ENCODE measurements at places on chromosomes 7 and 10.
A peak's percentile ranks its signal among the peaks of the same experiment; 100 is the strongest.

DNA sequence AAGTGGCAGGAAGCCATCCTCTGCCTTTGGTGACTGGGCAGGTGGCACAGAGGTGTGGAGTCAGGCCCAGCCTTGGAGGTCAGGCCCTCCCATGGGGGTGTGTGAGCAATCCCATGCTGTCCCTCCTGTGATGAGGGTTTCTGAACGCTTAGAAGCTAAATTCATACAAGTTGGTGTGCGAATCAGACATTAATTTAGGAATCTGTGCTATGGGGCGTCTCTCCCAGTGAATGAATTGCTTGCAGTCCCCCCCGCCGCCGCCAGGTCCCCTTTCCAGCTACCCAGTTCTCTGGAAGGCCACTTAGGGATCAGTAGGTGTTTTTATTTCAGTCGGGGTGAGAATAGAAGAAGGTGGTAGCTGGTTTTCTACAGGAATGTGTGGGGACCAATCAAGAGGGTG lies 37.5 kb downstream of the LRRC18 start:
- DNase-seq, result no peak

GRCh38 chr10:88870089-88870488 lies 10.0 kb upstream of the STAMBPL1 start:
- peak; percentile 35 for DNase-seq

- DNase-seq, result no peak
Measured at GRCh38 chr7:32573110-32573687, 77.9 kb downstream of the AVL9 start.

DNA sequence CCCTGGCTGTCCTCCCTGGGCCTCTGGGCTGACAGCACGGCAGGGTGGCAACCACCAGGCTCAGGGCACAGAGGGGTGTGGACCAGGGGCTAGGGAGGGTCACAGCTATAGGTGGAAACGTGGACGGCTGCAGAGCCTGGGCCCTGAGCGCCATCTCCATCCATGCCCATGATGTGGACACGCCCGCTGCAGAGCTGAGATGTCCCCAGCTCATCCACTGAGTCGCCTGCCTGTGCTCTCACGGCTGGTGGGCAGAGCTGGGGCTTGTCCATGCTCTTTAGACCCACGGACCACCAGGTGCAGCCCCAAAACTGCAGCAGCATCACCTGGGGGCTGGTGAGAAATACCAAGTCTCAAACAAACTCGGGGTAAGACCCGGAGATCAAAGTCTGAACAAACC lies 16.1 kb downstream of the TECPR1 start:
- no peak for DNase-seq

DNA sequence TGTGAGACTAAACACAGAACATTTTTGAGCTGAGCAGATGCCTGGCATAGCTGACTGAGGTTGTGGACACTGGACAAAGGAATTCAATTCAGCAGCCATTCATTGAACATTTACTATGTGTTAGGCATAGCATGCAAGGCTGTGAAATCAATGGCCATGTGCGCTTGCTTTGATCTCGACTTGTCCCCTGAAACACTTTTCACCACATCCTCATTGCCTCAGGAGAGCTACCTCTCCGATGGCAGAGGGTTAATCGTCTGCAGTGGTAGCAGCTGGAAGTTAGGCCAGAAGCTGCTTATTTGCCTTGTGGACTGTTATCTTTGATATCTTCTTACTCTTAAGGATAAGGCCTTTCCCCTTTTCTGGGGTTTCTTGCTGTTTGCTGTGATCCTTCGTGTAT lies 297.8 kb downstream of the AUTS2 start:
- DNase-seq, result no peak

GRCh38 chr10:17548770-17549169 lies 68.4 kb downstream of the HACD1 start:
- no peak for DNase-seq

DNA sequence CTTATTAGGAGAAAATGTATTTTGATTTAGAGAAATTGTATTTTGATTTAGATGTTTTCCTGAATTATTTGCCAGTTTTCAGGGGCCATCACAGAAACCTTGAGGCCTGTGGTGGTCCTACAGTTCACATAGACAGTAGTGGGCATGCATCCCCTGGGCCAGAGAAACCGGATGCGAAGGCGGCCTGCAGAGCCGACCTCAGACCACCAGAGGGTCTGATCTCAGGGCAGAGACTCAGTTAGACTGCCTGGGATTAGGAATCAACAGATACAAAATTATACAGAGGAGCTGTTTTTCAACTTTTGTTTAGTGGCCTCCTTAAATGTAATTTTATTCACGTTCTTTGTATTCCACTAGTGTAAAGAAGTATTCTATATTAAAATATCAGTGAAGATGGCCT lies 158.4 kb downstream of the PAXIP1 start:
- no peak for DNase-seq

- no peak for DNase-seq
Measured at GRCh38 chr10:72310241-72310633, 36.5 kb downstream of the DDIT4 start.

Data from OCI-M1 (cell line).